ENCODE measurements at places on chromosomes 2 and 18.

DNA sequence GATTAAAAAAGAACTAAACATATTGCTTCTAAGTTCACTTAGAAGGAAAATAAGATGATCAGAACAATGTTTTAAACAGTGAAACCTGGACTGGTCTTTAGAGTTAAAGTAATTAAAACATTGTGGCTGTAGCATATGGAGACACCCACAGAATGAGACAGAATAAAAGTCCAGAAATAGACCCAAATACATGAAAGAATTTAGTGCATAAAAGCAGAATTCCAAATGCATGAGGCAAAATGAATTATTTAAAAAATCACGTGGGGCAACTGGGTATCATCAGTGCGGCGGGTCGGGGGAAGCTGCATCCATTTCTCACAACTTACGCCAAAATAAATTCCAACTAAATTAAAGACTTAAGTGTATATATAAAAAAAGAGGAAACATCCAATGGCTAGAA lies 12.1 kb downstream of the RNF149 start:
- DNase-seq, result no peak

DNA sequence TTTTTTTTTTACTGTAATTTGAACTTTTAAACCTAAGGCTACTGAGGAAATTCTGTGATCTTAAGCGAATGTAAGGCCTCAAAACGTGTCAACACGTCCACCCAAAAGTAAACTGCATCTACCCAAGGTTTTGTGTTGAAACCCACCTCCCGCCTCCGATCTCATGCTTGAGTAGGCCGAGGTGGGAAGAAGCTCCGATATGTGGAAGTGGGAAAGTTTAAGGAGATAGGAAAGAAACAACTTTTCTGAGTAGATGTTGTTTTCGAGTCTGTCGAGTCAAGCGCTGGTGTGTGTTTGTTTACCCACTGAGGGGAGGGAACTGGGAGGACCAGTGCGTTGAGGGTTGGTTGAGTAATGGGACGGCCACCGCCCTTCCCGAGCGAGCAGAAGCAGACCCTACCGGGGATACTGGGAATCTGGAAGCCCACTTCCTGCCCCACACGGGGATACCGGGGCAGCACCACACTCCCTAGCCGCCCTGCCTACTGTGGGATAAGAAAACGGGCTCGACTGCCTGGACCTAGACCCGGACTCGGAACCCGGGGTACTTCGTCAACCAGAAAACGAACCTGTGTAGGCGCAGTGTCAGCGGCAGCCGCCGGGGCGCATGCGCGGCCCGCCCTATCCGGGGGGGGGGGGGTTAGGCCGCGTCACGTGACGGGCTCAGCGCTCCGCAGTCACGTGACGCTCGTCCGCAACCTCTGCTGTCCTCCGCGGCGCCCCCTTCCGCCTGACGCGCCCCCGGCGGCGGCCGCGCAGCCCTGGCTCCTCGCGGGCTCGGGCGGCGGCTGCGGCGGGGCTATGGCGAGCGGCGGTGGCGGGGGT lies at the start of gene RETREG2:
RETREG2 (plus strand) TSS at position 724 of the 825 bp plus-strand sequence; CDS start at position 802, 78 bp downstream.
- peak; percentile 89 for DNase-seq

DNA sequence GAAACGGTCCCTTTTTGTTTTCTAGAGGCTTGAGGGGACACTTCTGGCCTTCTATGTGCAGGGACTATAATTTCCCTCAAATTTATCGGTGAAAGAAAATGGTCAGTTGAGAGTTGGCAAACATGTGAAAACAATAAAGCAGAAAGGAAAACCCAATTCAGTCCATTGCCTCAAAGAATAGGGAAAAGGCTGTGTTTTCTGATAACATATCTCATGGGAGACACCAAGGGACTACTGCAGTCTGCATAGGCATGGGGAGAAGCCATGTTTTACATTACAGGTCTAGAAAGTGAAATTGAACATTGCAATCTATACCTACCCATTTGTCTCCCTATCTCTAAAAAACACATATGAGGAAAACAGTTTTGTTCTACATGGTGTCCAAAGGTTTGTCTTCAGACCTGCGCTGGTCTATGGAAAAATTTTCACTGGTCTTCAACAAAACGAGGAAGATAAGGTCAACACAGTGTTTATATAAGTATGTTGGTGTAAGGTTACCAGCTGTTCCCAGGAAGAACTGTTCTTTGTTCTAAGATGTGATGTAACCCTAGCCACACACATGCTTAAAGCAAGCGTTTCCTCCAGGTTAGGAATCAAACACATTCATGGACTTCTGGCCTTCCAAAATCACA lies 179.7 kb downstream of the MREG start:
- DNase-seq, result no peak

GRCh38 chr2:44053052-44053451 lies 57.3 kb upstream of the LRPPRC start:
- DNase-seq, result no peak

DNA sequence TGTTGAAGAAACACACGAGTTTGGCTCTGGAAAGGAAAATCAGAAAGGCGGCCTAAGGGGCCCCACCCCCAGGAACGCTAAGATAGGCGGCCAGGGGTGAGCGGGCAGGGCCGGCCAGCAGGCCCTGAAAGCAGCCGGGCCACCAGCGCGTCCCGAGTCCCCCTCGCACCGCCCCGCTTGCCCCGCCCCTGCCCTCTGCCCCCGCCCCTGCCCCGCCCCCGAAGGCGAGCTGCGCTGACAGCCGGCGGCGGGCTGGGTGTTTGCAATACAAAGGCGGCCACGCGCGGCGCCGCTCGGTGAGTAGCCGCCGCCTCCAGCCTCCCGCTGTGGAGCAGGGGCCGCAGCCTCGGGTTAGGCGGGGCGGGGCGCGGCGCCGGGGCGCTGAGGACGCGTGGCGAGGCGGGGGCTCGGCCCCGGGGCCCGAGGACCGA lies at the start of gene LPIN1:
LPIN1 (plus strand) TSS at position 257 of the 431 bp plus-strand sequence. CDS start 18,910 bp downstream, outside the sequence.
- DNase-seq, result peak; percentile 61

GRCh38 chr2:195270466-195271039 lies 386.5 kb upstream of the SLC39A10 start:
- DNase-seq, result no peak

DNA sequence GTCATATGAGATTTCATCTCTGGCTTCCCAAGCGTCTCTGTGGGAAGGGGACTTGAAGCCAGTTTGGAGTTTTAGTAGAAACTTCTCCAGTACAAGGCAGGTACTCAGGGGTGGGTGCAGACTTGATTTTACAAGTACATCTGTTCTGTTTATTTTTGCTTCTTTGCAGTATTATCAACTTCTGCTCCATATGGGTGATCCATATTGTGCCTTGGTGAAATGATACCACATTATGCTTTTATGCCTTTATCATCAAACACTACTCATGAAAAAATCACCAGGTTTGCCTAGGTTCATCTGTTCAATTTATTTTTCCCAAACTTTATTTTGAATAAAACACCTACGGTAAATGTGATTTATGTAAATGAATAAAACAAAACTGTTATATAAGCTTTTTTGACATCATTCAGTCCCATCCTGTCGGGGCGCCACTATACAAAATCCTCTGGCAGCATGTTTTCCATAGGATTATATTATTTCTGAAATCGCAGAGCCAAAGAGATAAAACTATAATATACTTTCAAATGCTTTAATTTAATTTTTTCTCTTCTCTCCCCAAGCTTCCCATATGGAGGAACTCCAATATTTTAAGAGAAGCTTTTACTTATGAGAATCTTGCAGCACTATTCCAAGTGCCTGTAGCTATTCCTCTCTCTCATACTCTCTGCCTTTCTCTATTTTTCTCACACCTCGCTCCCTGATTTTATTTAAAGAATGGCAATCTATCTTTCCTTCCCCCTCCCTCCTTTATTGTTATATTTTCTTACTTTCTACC lies 490.9 kb downstream of the RNF144A start:
- no peak for DNase-seq

- no peak for DNase-seq
Observed at GRCh38 chr18:21933931-21934765, 193.6 kb downstream of the MIB1 start.

DNA sequence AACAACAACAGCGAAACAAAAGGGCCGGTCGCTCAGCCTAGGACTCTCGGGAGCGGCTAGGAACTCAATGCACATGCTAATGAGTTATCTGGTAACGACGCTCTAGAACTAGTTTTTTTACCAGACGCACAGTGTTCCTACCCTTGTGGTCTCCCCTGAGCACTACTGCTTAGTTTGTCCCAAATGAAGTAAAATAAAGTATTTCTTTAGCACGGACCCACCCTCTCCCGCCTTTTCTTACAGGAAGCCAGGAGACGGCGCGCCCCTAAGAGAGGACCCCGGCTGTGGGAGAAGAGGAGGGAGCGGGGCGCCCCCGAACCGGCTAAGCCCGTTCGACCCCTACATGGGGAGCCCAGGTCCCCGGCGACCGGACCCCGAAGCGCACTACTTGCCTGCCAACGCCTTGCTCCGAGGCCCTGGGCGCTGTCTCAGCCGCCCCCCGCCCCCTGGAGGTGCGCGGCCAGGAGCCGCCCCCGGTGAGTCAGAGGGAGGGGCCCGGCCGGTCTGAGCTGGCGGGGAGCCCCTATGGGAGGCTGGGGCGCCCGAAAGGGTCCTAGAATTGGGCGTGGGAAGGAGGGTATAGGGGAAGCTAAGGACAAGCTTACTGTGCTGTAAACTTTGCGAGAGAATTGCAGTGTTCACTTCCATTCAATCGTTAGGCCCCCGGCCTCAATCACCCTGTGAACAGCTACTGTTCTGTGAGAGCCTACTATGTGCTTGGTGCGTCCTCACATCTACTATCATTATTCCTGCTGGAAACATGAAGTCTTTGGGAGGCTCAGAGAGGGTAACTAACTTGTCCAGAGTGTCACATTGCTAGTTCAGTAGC lies 3.6 kb upstream of the CAPG start:
- DNase-seq, result no peak

- DNase-seq, result no peak
Observed at GRCh38 chr18:63949068-63949737, at the start of gene HMSD. Gene HMSD (plus strand): TSS chr18:63949301. CDS start chr18:63953456, 4,155 bp downstream.

- no peak for DNase-seq
Observed at GRCh38 chr2:40914666-40915065, 462.8 kb upstream of the SLC8A1 start.

GRCh38 chr2:211996857-211997256 lies 541.7 kb downstream of the ERBB4 start:
- DNase-seq, result no peak

GRCh38 chr2:187527262-187527661 lies 27.0 kb downstream of the TFPI start:
- no peak for DNase-seq

DNA sequence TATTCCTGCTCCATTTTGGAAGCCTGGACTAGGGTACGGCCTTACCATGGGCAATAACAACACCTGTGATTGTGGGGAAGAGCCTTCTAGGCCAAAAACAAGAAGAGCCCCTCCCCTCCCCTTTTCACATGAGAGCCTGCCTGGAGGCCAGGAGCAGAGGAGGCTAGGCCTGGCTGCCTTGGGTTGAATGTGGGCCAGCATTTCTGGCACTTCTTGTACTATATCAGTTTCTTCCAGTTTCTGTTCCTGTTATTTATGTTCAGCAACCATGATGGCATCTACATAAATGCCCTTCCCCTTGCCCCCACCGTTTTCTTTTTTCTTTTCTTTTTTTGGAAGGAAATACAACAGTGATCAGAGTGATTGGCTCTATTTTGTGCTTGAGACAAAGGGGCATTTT lies 58.4 kb downstream of the KCTD18 start:
- no peak for DNase-seq

DNA sequence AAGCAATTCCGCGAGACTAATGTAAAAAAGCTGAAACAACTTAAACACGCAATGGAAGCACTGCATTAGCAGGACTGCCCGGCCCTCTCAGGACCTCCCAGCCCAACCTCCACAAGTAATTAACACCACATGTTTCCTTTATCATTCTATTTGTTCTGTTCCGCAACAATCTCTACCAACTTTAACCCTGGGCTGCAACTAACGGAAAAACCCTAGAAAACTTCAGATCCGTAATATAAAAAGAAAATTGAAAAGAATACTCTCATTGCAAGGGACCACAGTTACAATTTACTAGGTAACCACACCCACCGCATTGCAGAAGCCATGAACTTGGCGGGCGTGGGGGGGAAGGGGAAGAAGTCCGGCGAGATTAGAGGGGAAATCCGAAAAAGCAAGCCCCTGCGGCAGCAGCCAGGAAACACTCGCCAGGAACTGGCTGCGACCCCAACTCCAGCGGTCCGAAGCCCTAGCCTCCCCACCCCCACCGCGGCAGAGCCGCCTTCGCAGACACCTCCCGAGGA lies 1.2 kb downstream of the EPB41L3 start:
- no peak for DNase-seq
